ENCODE measurements at places on chromosomes 6 and 20. TPM values are rescaled to one million over a fixed set of nuclear protein-coding genes. Genes with fewer than 3 reads are reported as not detected.
A peak's percentile ranks its signal among the peaks of the same experiment; 100 is the strongest.

OR2H1 gene
- polyA plus RNA-seq = not detected

- DNase-seq = peak; percentile 88
- no peak overlapping the region for H3K4me3 ChIP-seq
- H3K27ac ChIP-seq = no peak overlapping the region
- no peaks in the 10 kb centered on the region for H3K27me3 ChIP-seq
Measured at GRCh38 chr6:22036275-22036674, 260.6 kb downstream of the PRL start.

DNA sequence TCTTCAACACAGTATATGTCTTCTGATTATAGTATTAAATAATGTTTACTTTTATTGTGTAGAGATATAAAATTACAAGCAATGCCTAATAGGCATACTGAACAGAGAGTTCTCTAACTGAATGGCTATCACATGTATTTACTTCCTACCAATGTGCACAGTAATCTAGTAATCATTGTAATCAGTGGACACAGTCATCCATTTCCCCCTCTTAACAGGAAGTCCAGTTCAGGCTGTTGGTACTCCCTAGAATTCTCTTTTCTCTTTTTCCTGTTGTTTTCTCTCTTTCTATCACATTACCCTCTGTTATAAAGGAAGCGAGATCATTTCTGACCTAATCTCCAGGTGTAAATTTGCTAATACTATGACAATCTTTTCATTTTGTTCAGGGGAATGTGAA, 172.5 kb downstream of the HTR1B start:
- H3K36me3 ChIP-seq = no peaks in the 10 kb centered on the region
- DNase-seq = peak; percentile 77
- H3K4me1 ChIP-seq = peaks cover 61% of the 10 kb centered on the region
- no peaks in the 10 kb centered on the region for H3K27me3 ChIP-seq

- H3K4me3 ChIP-seq = no peak overlapping the region
- H3K4me1 ChIP-seq = peaks cover 57% of the 10 kb centered on the region
- H3K36me3 ChIP-seq = no peaks in the 10 kb centered on the region
- H3K27ac ChIP-seq = no peak overlapping the region
Measured at GRCh38 chr6:148401571-148401970, 58.9 kb downstream of the SASH1 start.

GRCh38 chr6:157060440-157060952, 262.8 kb downstream of the TMEM242 start:
- no peaks in the 10 kb centered on the region for H3K27me3 ChIP-seq
